Osteoblast (primary cell): ENCODE measurements at places on chromosomes 4 and X. TPM values are rescaled to one million over a fixed set of nuclear protein-coding genes. Genes with fewer than 3 reads are reported as not detected.

Gene TEX13A
- total RNA-seq = not detected in 2 replicates

Gene SYNPO2
- total RNA-seq = 20.9 and 34.0 TPM in 2 replicates

Gene USP26
- total RNA-seq = not detected in 2 replicates

Gene CDK16
- total RNA-seq = 61.2 and 65.4 TPM in 2 replicates

Gene GAB3
- total RNA-seq = 3.2 and 6.9 TPM in 2 replicates

Gene CFP
- total RNA-seq = 0.29 and 0.36 TPM in 2 replicates

Gene BMP3
- total RNA-seq = not detected in 2 replicates

Gene INTS6L
- total RNA-seq = 4.4 and 4.7 TPM in 2 replicates

Gene POU4F2
- total RNA-seq = not detected in 2 replicates

Gene CT45A2
- total RNA-seq = not detected in 2 replicates

Gene SPATA4
- total RNA-seq = 0.59 and 0.72 TPM in 2 replicates

Gene COX7B2
- total RNA-seq = not detected in 2 replicates

Gene SLC49A3
- total RNA-seq = 11.6 and 13.6 TPM in 2 replicates

Gene CCSER1
- under 0.01 TPM in 1 of 2 replicates, not detected in the other for total RNA-seq

Gene APBB2
- total RNA-seq = 89.0 and 92.3 TPM in 2 replicates

Gene NEK1
- total RNA-seq = 9.8 and 15.3 TPM in 2 replicates

Gene ARHGAP36
- total RNA-seq = not detected in 2 replicates

Gene FHDC1
- 0.29 and 0.36 TPM in 2 replicates for total RNA-seq

Gene KIAA1210
- total RNA-seq = not detected in 2 replicates

Gene BMX
- total RNA-seq = not detected in 2 replicates

Gene P2RY4
- under 0.01 and 0.29 TPM in 2 replicates for total RNA-seq

Gene GUCY1A1
- 0.29 TPM in 1 of 2 replicates, not detected in the other for total RNA-seq

Gene RAB39B
- 0.36 and 0.59 TPM in 2 replicates for total RNA-seq

Gene MND1
- 1.4 and 2.7 TPM in 2 replicates for total RNA-seq

Gene RBM47
- 1.8 and 2.2 TPM in 2 replicates for total RNA-seq

Gene ABLIM2
- 0.29 and 0.36 TPM in 2 replicates for total RNA-seq

Gene MAP3K15
- total RNA-seq = under 0.01 TPM in 2 replicates

Gene FUNDC2
- total RNA-seq = 46.6 and 47.4 TPM in 2 replicates

Gene HGFAC
- total RNA-seq = not detected in 2 replicates

Gene ADH1A
- total RNA-seq = not detected in 2 replicates

Gene DMRTC1B
- not detected in 2 replicates for total RNA-seq

Gene DRP2
- total RNA-seq = 0.59 and 0.72 TPM in 2 replicates

Gene TKTL1
- total RNA-seq = not detected in 2 replicates

Gene NIPAL1
- under 0.01 and 0.29 TPM in 2 replicates for total RNA-seq

Gene GPC4
- total RNA-seq = 8.3 TPM in 2 replicates

Gene SFRP2
- total RNA-seq = 0.29 TPM in 1 of 2 replicates, not detected in the other

Gene BEX5
- total RNA-seq = not detected in 2 replicates

Gene ASB9
- not detected in 2 replicates for total RNA-seq

Gene SLITRK2
- not detected in 2 replicates for total RNA-seq

Gene RIBC1
- total RNA-seq = 0.29 and 0.72 TPM in 2 replicates

Gene TMEM271
- total RNA-seq = not detected in 2 replicates
